ENCODE measurements at places on chromosomes 13 and 19.

- no peak for DNase-seq
Observed at GRCh38 chr13:24802074-24802473, 38.1 kb downstream of the RNF17 start.

DNA sequence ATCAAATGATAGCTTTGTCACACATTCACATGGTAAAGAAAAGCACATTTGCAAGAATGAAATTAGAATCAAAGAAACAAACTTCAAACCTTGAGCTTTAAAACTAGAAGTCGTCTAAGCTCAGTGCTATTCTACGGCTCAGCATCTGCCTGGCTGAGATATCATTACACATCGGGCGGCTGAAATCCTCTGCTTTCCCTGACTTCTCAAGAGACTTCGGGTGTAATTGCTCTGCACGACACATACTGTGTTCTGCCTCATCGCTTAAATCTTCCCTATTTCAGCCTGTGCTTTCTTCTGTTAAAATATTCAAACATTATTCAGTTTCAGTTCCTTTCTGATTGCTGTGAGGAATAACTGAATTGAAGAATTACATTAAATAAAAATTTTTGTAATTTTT is 265.3 kb downstream of the NALCN start:
- DNase-seq, result no peak

GRCh38 chr19:18112989-18113478 is 15.5 kb downstream of the MAST3 start:
- DNase-seq, result peak; percentile 75

DNA sequence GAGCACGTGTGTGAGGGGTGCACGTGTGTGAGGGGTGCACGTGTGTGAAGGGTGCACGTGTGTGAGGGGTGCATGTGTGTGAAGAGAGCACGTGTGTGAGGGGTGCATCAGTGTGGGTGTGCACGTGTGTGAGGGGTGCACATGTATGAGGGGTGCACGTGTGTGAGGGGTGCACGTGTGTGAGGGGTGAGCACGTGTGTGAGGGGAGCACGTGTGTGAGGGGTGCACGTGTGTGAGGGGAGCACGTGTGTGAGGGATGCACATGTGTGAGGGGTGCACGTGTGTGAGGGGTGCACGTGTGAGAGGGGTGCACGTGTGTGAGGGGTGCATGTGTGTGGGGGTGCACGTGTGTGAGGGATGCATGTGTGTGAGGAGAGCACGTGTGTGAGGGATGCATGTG is 15.7 kb downstream of the RASA3 start:
- no peak for DNase-seq

DNA sequence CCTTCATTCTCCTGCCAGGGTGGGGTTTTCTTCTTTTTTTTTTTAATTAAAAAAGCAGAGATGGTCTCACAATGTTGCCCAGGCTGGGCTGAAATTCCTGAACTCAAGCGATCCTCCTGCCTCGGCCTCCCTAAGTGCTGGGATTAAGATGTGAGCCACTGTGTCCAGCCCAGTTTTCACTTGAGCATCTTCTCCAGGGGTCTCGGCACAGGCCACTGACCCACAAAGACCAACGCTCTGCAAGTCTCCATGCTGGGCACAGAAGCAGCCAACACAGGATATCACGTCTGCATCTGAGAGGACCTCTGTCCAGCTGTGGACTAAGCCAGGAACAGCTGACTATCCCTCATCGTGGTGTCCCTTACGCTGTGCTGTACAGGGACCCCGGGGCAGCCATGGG is 9.5 kb upstream of the TMEM86B start:
- DNase-seq, result no peak

GRCh38 chr19:44367024-44367423 is 10.5 kb upstream of the ZNF112 start:
- DNase-seq, result no peak

- no peak for DNase-seq
Observed at GRCh38 chr13:82800391-82800790, 1081.9 kb downstream of the SLITRK1 start.

- no peak for DNase-seq
Observed at GRCh38 chr19:15442142-15442920, 7.4 kb downstream of the WIZ start.

Measured in activated CD4-positive, alpha-beta T cell treated with anti-CD3 and anti-CD28 coated beads, Interleukin-2, amount 50 U/mL, for 4 hours (primary cell).